HT1080 (cell line): ENCODE measurements at places on chromosomes 13 and 19. TPM values are rescaled to one million over a fixed set of nuclear protein-coding genes. Genes with fewer than 3 reads are reported as not detected.

CDC42EP5 gene
- 1.7 and 1.8 TPM in 2 replicates for total RNA-seq

SYT5 gene
- not detected in 2 replicates for total RNA-seq

ITGBL1 gene
- 39.5 and 44.0 TPM in 2 replicates for total RNA-seq

CNFN gene
- not detected in 2 replicates for total RNA-seq

PPP1R15A gene
- 44.3 and 49.4 TPM in 2 replicates for total RNA-seq

MRPS12 gene
- 135 and 136 TPM in 2 replicates for total RNA-seq

PROZ gene
- total RNA-seq: not detected in 2 replicates

APLP1 gene
- 1.6 and 6.6 TPM in 2 replicates for total RNA-seq
